ENCODE measurements at places on chromosomes 11 and 22.

- DNase-seq = no peak
Measured at GRCh38 chr11:78949976-78950690, 375.5 kb upstream of the NARS2 start.

- DNase-seq = no peak
Measured at GRCh38 chr22:41481925-41482318, 13.0 kb downstream of the ACO2 start.

- no peak for DNase-seq
Measured at GRCh38 chr11:20203831-20204230, 43.6 kb upstream of the DBX1 start.

DNA sequence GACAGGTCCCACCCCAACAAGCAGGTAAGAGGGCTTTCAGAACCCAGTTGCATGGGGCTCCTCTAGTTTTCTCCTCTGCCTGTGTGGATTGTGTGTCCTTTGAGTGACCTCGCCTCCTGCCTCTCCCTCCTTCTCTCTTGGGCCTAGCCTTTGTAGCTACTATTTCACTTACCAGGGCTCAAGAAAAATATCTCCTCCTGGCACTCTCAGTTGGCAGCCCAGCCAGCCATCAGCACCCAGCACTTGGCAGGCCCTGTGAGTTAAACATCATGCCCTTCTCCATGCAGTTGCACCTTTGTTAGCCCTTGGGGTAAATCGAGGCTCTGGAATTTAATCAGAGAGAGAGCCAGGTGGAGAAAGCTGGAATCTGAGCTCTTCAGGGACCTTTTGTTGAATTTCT lies 35.4 kb upstream of the SORL1-AS1 start:
- no peak for DNase-seq

- DNase-seq = no peak
Measured at GRCh38 chr11:10752061-10752460, 1.0 kb downstream of the CTR9 start.

DNA sequence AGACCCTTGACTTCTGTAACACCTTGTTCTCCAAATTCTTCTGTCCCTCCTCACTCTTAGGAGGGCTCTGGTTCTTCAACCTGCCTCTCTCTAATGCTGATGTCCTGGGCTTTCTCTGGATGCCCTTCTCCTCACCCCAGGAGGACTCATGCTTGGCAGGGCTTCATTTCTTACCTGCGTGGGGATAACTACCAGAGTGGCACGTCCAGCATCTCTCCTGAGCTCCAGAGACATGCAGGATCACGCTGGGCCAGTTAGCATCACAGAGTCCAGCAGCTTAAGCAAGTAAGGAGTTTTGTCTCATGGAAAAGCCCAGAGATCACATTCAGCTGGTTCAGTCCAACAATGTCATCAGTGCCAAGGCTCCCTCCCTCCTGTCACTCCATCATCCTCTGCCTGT lies 36.4 kb downstream of the RTL6 start:
- no peak for DNase-seq

DNA sequence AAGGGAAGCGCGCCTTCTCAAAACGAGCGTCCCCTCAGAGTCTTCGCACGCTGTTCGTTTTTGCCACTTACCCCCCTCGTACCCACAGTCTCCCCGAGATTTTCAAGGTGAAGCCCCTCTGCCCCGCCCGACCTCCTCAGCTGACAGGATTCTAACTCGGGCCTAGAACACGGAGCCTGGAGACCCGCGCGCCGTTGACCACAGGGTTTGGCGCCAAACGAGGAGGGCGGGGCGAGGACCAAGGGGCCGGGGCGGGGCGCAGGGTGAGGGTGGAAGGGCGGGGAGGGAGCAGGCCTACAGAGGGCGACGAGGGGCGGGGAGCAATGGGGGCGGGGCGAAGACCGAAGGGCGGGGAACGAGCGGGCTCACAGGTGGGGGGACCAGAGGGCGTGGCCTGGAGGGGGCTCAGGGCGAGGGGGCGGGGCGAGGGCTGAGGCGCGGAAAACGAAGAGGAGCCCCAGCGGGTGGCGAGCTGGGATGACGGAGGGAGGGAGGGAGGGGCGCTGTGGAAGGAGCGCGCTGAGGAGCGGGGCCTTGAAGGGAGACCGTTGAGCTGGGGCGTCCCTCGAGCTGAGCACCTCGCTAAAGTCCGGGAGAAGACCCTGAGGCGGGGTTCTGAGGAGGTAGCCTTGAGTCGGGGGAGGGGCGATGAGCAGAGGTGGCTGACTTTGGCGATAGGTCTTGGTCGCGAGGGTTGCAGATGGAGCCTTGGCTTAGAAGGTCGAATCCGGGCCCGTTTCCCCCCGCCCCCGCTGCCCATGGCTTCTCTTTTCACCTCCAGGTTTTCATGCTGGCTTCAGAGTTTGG lies at the start of gene DMC1:
Gene DMC1, minus strand, starts transcription at position 212 of the 807 bp plus-strand sequence. CDS start 1,927 bp downstream, outside the sequence.
- peak; percentile 92 for DNase-seq

DNA sequence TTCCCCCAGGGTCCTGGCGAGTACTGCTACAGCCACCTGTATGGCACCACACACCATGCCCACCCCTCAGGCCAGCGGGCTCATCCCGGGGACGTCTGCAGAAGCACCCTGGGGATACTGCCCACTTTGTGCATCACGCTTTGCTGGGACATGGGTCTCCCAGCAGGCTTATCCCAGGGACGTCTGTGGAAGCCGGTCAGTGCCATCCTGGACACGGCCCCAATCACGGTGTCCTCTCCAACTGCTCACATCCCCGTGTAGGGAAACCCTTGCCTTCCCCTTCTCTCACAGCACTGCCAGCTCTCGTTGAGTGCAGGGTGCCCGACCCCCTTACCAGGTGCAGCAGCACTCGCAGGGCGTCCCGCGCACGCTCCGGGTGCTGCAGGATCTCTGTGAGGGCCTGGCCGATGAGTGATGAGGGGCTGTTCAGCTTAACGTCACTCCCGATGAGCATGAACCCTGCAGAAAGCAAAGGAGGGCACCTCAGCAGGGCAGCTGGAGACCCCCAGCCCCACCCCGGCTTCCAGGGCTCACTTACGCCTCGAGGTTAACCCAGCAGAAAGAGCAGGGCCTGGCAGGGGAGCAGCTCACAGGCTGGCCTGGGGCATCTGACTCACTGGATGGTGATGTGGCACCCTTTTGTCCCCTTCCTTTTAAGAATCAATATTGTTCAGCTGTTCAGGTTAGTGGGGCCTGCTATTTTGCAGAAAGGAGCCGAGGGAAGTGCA lies 76.9 kb upstream of the PITPNB start:
- no peak for DNase-seq

GRCh38 chr11:22344081-22344480 lies 5.9 kb downstream of the SLC17A6 start:
- no peak for DNase-seq

GRCh38 chr11:98300719-98301118 lies 720.0 kb upstream of the CNTN5 start:
- no peak for DNase-seq

GRCh38 chr11:2576111-2576510 lies 123.7 kb downstream of the KCNQ1OT1 start:
- no peak for DNase-seq

DNA sequence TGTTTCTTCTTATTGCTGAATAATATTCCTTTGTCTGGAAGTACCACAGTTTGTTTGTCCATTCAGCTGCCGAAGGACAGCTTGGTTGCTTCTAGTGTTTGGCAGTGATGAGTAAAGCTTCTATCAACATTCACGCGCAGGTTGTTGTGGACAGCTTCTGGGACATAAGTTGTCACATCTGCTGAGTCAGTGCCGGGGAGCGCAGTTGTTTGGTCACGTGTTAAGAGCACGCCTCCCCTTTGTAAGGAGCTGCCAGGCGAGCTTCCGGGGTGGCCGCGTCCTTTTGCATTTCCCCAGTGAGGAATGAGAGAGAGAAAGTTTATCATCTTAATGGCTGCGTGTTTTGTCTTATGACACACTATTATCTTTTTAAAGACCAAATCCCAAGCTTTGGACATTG lies 30.3 kb downstream of the SAMM50 start:
- no peak for DNase-seq

DNA sequence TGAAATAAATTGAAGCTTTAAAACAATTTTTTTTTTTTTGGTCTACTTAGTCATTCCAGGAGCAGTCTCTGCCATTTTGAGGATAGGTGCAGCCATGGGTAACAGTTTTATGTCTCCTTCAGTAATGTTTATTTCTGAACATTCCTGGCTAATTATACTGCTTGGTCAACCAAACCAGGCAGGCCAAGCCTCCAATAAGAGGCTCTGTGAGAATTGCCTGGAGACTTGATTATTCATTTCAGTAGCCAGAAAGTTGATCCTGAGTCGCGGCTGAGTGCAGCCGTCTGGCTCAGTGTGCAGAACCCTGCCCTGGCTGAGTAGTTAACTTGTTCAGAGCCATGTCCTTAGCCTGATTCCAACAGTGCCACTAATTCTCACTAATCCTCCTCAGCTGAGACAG lies 364.0 kb upstream of the FAT3 start:
- no peak for DNase-seq

- DNase-seq = no peak
Measured at GRCh38 chr11:34650528-34650927, 29.6 kb downstream of the EHF start.

DNA sequence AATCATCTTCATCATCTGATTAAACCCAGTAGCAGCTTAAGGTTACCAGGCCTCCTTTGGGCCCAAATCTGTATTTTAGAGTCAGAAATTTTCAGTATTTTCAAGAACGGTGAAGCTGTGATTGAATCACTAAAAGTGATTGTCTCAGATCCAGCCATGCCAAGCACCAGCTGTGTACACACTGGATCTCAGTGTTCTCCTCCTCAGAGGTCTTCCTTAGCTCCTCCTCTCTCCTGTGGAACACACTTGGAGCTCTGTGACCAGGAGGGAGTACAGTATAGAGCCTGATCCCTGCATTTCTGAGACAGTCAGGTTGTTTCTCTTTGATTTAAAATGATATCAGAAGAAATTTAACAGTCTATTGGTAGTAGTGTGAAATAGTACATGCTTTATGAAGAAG lies 401.1 kb downstream of the NTM start:
- DNase-seq = no peak

DNA sequence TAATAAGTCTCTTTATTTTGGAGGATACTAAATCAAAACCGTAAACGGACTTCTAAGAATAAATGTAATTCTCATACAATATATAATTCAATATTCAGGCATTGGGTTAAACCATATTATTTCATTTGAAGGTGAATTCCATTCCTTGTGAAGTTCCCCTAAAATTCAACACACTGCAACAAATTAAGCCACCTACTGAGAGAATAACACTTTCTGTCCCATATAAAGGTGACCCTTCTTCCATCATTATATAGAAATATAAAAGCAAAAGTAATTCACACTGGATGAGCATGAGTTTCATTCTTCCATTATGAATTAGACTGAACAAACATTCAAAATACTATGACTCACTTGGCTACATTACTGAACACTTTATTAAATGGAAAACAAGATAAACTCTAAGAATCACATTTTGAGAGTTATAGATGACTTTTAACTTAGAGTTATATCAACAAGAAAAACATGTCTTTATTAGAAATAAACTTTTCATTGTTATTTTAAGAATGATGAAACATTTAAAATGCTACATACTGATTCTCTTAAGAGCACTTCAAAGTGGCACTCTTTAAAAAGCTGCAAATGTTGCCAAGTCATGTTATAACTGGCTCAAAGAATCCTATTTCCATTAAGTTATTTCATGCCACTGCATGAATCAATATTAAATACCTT lies 2.8 kb downstream of the SESN3 start:
- no peak for DNase-seq

- DNase-seq = no peak
Measured at GRCh38 chr11:8068605-8069221, 12.3 kb upstream of the TUB start.

DNA sequence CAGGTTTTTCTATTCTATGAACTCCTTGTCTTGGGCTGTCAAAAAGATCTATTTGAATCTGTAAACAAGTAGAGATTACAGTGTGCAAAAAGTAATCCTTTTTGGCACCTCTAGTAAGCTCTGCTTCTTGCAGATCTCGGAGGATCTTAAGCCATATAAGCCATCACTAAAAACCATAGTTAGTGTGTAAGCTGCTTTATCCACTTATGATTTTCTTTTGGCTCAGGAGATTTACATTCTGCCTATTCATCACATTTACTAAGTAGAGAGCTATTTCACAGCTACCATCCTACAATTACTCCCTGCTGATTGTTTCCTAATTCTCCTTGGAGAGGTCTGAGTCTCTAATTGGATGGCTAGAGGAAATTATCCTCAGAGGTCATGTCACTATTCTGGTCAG lies 385.7 kb downstream of the AASDHPPT start:
- no peak for DNase-seq

DNA sequence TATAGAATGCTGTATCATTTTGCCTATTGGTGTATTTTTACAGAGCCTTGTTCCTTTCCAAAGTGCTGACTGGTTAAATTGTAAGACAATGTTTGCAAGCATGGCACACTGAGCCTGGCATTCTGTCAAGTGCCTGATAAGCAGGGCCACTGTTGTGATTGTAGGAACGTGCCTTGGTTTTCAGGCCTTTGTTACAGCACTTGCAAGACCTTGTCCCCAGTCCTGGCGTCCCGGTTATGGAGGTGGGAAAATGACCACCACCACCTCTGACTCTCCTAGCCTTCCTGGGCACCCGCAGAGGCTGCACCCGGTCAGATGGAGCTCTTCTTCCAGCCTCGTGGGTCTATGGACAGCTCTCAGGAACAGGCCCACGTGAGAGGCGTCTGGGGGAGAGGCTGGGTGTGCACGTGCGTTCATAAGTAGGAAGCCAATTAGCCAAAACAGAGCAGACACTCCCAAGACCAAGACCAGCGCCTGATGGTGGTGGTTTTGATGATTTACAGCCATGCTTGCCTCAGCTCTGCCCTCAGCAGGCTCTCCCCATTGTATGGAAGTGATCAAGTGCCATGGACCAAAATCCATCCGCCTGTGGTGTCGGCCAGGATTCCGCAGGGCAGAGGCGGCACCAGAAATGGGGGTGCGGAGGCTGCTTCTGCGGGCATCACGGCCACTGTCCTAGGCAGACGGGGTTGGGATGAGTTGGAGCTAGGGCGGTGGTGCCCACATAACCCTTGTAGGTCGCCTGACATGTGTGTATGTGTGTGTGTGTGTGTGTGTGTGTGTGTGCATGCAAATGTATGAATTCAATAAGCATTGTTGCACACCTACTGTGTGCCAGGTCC lies 89.8 kb downstream of the RTL6 start:
- DNase-seq = no peak

GRCh38 chr22:36783743-36784142 lies 7.8 kb upstream of the IFT27 start:
- no peak for DNase-seq

DNA sequence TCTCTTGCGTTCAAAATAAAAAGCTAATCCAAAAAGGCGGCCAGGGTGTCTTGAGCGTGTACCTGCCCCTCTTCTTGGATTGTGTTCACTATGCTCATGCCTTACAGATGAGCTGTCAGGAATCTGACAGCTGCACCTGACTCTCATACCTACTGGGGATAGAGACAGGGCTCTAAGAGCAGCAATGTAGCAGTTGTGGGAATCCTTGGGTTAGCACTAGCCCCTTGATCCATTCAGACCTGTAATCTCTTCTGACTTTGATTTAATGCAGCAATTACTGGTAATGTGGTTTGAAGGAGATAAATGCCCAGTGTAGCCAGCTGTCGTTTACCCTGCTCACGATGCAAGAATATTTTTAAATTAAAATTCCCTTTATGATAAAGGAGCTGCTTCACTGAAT lies 145.8 kb downstream of the APOL5 start:
- DNase-seq = peak; percentile 1

GRCh38 chr11:86486261-86487030 lies 111.8 kb downstream of the CCDC81 start:
- DNase-seq = no peak

- no peak for DNase-seq
Measured at GRCh38 chr11:47480762-47481161, 31.8 kb upstream of the RAPSN start.

- DNase-seq = no peak
Measured at GRCh38 chr11:61760946-61761345, 8.5 kb downstream of the MYRF start.
